ENCODE measurements at places on chromosomes 2 and 18. TPM values are rescaled to one million over a fixed set of nuclear protein-coding genes. Genes with fewer than 3 reads are reported as not detected.

The FAM161A gene
- total RNA-seq: 3.9 TPM

The GREB1 gene
- total RNA-seq: 3.0 TPM

The GPR45 gene
- total RNA-seq: not detected

The IMPACT gene
- 25.2 TPM for total RNA-seq

The ANKRD23 gene
- 2.0 TPM for total RNA-seq

The EFHD1 gene
- total RNA-seq: not detected

The SLC23A3 gene
- total RNA-seq: 2.5 TPM

The RFTN2 gene
- total RNA-seq: 4.2 TPM

The KCNF1 gene
- not detected for total RNA-seq

The SPATA3 gene
- total RNA-seq: not detected

The CD8B2 gene
- total RNA-seq: not detected

The MYO1B gene
- total RNA-seq: 86.9 TPM

The CHRND gene
- not detected for total RNA-seq

The PSD4 gene
- 5.1 TPM for total RNA-seq

The PLCL1 gene
- total RNA-seq: 1.9 TPM

The IRS1 gene
- 21.6 TPM for total RNA-seq

The EPHA4 gene
- 33.2 TPM for total RNA-seq

The CCNYL1 gene
- 11.6 TPM for total RNA-seq

The MRO gene
- total RNA-seq: 0.12 TPM

The SULT1C4 gene
- not detected for total RNA-seq

The IL1RL2 gene
- total RNA-seq: 1.4 TPM

The KCTD1 gene
- 11.2 TPM for total RNA-seq

The CDH7 gene
- total RNA-seq: not detected

The RNF144A gene
- 12.0 TPM for total RNA-seq

The POTEJ gene
- total RNA-seq: not detected

The EMILIN1 gene
- 328 TPM for total RNA-seq

The LIPT1 gene
- 7.4 TPM for total RNA-seq

The LOXHD1 gene
- total RNA-seq: not detected

The LONRF2 gene
- 7.6 TPM for total RNA-seq

The FAM228A gene
- under 0.01 TPM for total RNA-seq

The TACR1 gene
- total RNA-seq: 0.22 TPM

The KCTD18 gene
- 32.9 TPM for total RNA-seq

The ETAA1 gene
- 24.0 TPM for total RNA-seq

The AMER3 gene
- total RNA-seq: not detected

The ZBTB7C gene
- total RNA-seq: not detected

The SCYGR4 gene
- not detected for total RNA-seq

The VPS54 gene
- 33.4 TPM for total RNA-seq

The MSGN1 gene
- not detected for total RNA-seq

The DSEL gene
- total RNA-seq: 69.8 TPM

The CXCR1 gene
- not detected for total RNA-seq

The MPP4 gene
- total RNA-seq: 2.0 TPM

The SERPINE2 gene
- 306 TPM for total RNA-seq

The COX5B gene
- 262 TPM for total RNA-seq

The APCDD1 gene
- not detected for total RNA-seq

Measured in uterine smooth muscle cell (primary cell).